ENCODE measurements at places on chromosomes 1 and 21.

- no peak overlapping the region for H3K4me3 ChIP-seq
- no peaks in the 10 kb centered on the region for H3K36me3 ChIP-seq
- H3K27ac ChIP-seq, result no peak overlapping the region
- H3K4me1 ChIP-seq, result no peaks in the 10 kb centered on the region
Measured at GRCh38 chr1:110170766-110171733, 20.8 kb downstream of the SLC6A17 start.

GRCh38 chr1:31264790-31265386 is 25.2 kb upstream of the NKAIN1 start:
- H3K4me3 ChIP-seq, result no peak overlapping the region
- no peak overlapping the region for H3K27ac ChIP-seq
- H3K27me3 ChIP-seq, result no peaks in the 10 kb centered on the region
- no peaks in the 10 kb centered on the region for H3K4me1 ChIP-seq

DNA sequence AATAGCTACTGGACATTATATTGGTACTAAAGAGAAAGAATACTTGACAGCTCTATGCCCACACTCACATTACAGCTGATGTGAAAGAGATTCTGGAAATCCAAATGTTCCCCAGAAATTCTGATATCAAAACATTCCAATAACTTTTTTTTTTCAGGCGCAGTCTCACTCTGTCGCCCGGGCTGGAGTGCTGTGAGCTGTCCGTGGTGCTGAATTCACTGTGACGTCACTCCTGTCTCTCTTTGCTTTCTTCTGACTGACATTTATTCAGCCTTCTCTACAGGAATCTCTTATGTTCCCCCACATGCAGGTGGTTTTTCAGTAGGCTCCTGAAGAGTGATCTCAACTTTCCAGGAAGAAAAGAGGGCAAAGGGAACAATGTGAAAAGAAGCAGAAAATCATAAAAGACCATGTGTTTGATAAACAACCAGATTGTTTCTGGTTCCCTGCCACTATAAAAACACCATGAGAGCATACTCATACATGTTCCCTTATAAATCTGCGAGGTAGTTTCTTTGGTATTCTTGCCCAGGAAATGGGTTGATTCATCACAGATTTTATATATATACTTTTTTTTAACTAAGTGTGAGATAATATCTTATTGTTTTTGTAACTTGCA is 6.2 kb downstream of the S100A7A start:
- H3K36me3 ChIP-seq, result no peaks in the 10 kb centered on the region
- peaks cover 35% of the 10 kb centered on the region for H3K27me3 ChIP-seq
- H3K4me1 ChIP-seq, result no peaks in the 10 kb centered on the region

- no peak overlapping the region for H3K27ac ChIP-seq
- H3K27me3 ChIP-seq, result peaks cover 5% of the 10 kb centered on the region
- H3K36me3 ChIP-seq, result no peaks in the 10 kb centered on the region
- DNase-seq, result no peak
- no peak overlapping the region for H3K4me3 ChIP-seq
Measured at GRCh38 chr1:207698822-207699483, 52.9 kb upstream of the CD46 start.

DNA sequence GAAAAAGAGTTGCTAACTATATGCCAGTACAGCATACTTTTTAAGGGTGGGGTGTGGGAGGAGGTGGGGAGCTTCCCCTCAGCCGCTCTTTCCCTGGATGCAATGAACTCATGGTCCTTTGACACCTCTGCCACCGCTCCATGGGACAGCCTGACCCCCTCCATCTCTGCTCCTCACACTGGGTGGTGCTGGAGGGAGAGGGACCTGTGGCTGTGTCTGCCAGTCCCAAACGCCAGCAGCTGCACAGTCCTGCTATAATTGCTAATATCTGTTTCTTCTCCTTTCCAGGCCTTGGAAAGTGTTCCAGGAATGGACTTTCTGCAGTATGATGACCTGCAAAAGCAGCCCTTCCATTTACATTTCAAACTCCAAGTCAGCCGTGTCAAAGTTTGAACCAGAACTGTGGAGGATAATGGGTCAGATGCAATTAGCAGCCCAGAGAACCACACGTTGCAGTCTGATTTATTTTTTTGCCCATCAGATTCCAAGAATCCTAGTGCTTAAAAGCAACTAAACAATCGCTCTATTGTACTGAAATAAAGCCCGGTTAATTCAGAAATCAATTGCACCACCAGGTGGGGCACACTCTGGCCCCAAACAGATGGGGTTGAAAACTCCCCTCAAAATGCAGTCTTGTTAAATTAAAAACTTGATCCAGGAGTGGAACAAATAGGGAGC is 160.7 kb upstream of the LMO4 start:
- H3K4me1 ChIP-seq, result no peaks in the 10 kb centered on the region
- peaks cover 13% of the 10 kb centered on the region for H3K27me3 ChIP-seq
- no peak for DNase-seq
- no peak overlapping the region for H3K27ac ChIP-seq
- no peak overlapping the region for H3K4me3 ChIP-seq

- no peak overlapping the region for H3K4me3 ChIP-seq
- H3K4me1 ChIP-seq, result no peaks in the 10 kb centered on the region
- H3K27me3 ChIP-seq, result peaks cover 22% of the 10 kb centered on the region
- H3K27ac ChIP-seq, result no peak overlapping the region
- no peaks in the 10 kb centered on the region for H3K36me3 ChIP-seq
Measured at GRCh38 chr1:5637171-5637570, 355.1 kb downstream of the NPHP4 start.

GRCh38 chr21:44666401-44667320 is at the start of gene KRTAP12-2:
Gene KRTAP12-2 (minus strand): TSS chr21:44666927. CDS start chr21:44666886, 41 bp downstream.
- no peak within 1 kb of the TSS for H3K27ac ChIP-seq
- H3K27me3 ChIP-seq, result peaks cover 41% of the 10 kb centered on the region
- H3K36me3 ChIP-seq, result peaks cover 1% of the 10 kb centered on the region
- DNase-seq, result no peak
- H3K4me1 ChIP-seq, result no peaks in the 10 kb centered on the region

DNA sequence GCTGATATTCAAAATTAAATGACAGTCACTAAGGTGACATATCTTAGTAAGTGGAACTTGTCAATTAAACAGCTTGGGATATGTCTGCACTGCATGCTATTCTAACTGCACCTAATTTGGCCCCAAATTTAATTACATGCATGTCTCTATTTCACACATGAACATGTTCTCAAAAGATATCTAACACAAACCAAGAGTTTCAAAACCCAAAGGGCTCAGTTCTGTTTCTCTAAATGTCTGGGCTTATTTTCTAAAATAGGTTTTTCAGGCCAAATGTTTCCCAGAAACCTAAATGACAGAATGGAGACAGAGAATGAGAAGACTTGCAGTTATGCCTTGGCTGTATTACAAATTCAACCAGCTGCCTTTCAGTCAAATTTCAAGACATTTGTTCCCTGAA is 11.3 kb downstream of the RAB29 start:
- H3K27ac ChIP-seq, result no peak overlapping the region
- H3K27me3 ChIP-seq, result no peaks in the 10 kb centered on the region
- H3K36me3 ChIP-seq, result peaks cover 8% of the 10 kb centered on the region
